GF-D8 (cell line): ENCODE measurements at places on chromosomes 2 and 18.

GRCh38 chr2:28048341-28048740 is 157.8 kb downstream of the BABAM2 start:
- no peak for DNase-seq

DNA sequence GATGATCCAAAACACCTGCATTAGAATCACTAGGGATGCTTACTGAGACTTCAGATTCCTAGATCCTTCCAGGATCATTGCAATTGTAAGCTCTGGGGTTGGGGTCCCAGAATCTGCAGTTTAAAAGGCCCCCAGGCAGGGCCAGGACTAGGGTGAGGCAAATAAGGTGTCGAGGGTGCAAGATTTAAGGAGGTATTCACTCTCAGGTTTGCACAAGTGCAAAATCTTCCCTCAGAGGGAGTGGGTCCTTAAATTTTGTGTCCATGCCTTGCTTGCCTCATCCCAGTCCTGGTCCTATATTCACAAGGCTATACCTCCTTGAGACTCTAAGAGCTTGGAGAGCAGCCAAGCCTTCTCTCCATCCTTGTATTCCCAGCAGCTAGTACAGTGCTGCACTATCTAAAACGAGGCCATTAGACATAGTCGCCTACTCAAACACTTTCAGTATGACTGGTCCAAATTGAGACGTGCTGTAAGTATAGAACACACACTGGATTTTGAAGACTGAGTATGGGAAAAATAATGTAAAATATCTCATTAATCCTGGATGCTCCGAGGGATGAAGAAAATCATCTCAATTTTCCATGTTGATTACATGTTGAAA is 31.6 kb upstream of the MREG start:
- DNase-seq: no peak

- DNase-seq: no peak
Measured at GRCh38 chr2:2033691-2034090, 289.4 kb upstream of the PXDN start.

- DNase-seq: no peak
Measured at GRCh38 chr18:50724751-50725151, 95.1 kb downstream of the MRO start.

- no peak for DNase-seq
Measured at GRCh38 chr2:152555048-152555447, 162.2 kb downstream of the PRPF40A start.

- no peak for DNase-seq
Measured at GRCh38 chr2:184178229-184178628, 420.1 kb upstream of the ZNF804A start.

DNA sequence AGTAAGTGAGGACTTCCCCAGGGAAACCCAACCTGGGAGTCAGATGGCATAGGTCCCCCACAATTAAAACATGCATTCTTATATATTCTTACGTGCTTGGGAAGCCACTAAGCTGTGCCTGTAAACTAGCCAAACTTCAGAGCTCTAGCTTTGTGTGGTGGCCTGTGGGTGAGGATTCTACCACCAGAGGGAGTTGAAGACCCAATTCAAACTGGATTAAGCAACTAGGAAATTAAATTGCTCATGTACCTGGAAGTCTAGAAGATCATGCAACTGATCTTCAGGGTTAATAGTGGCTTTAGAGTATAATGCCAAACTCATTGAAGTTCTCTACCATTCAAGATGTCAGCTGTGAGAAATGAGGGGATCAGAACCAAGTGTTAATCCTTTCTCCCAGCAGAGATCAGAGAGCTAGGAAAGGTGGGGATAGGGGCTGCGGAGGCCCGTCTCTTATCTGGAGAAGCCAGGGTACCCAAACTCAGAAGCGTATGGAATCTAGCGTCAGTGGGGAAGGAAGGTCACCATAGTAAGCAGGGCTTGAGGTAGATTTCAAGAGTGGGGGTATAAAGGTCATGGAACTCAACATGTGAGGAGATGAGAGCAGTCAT is 53.2 kb upstream of the CCDC85A start:
- no peak for DNase-seq

GRCh38 chr2:63780518-63781155 is 61.1 kb upstream of the UGP2 start:
- DNase-seq: no peak

DNA sequence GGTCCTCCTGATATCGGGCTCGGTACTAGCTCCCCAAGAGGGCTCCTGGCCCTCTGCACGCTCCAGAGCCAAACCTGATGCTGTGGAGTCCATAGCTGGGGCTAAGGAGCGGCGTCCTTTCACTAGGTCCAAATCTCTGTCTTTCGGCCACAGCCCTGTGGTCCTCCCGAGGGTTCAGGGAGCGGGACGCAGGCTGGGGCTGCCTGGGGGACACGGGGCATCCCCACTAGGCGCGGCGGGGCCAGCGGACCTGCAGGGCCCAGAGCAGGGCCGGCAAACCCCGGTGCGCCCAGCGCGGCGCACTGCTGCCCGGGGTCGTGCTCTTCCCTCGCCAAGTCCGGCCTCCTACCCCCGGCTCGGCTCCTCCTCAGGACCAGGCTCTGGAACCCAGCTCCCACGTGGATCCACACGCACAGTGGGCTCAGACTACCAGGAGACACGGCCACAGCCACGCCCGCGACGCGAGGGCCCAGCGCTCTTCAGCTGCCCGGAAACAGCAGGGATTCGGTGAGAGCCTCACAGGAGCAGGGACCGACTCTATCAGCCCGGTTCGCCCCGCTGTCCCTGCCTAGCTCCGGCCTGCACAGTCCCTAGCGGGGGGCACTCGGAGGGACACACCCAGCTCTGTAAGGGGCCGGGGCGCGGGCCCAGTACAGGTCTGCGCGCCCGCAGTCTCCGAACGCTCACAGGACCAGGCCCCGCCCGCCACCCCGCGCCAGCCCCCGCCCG is 593 bp downstream of the ZNF514 start:
- DNase-seq: no peak

DNA sequence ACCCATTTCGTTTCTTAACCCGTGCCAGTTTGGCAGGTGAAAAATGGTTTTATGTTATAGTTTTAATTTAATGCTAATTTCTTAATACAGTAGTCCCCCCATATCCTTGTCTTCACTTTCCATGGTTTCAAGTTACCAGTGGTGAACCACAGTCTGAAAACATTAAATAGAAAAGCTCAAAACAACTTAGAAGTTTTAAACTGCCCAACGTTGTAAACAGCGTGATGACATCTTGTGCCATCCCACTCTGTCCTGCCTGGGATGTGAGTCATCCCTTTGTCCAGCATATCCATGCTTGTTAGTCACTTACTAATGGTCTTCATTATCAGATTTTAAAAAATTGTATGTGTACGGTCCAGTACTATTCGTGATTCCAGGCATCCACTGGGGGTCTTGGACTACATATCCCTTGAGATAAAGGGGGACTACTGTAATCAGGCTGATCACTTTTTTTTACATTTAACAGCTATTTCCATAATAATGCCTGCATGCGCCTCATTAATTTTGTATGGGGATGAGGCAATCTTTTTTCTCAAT is 31.9 kb downstream of the SLC66A3 start:
- no peak for DNase-seq

DNA sequence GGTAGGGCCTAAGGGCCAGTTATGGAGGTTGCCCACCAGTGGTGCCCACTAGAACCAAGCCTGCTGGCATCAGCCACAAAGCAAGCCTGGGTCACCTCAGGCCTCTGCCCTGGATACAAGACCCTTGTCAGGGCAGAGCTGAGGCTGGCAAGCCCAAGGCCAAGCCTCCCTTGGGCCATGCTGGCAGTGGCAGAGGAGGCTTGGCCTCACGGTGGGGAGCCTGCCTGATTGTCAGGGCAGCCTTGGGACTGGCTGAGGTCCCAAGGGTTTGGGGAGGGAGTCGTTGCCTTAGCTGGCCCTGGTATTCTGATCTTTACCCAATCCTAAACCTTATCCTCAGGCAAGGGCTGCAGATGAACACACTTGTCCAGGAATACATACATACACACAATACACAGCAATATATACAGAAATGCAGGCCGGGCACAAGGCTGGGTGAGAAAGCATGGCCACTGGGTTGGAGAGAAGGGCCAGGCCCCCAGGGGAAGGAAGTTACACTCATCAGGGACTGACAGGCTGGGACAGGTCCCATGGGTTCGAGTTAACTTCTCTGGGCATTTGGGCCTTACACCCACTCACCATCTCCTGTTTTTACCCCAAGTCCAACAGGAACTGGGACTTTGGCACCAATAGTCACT is 21.0 kb downstream of the CCT7 start:
- DNase-seq: no peak

GRCh38 chr2:170862286-170862902 is 45.7 kb downstream of the GAD1 start:
- DNase-seq: no peak

DNA sequence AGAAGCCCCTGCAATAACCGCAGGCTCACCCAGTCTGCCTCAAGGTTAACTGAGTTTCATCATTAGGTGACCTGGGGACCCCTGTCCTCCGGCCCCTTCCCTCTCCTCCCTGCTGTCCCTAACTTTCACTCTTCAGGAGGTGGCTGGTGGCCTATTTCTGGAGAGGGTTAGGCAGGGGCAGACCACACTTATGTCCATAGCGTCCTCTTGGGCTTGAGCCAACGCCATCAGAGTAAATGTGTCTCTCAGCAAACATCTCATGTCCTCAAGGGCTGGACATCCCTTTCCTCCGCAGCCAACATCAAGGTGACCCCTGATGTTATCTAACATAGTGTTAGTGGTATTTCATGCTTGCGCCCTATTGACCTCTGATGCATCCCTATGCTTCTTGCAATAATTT is 114.8 kb downstream of the BCL11A start:
- no peak for DNase-seq

GRCh38 chr18:58057291-58057965 is 13.4 kb downstream of the NEDD4L start:
- DNase-seq: no peak

- DNase-seq: no peak
Measured at GRCh38 chr2:195279840-195280427, 377.1 kb upstream of the SLC39A10 start.

DNA sequence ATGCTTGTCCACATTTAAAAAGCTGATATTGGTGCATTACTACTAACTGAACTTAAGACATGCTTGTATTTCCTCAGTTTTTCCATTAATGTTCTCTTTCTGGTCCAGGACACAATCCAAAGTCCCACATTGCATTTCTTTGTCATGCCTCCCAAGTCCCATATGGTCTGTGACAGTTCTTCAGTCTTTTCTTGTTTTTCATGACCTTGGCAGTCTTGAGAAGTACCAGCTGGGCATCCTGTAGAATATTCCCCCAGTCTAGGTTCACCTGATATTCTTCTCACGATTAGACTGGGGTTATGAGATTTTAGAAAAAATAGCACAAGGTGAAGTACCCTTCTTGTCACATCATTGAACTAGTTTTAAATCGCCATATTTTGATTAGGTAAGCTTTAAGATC is 10.3 kb upstream of the ZBTB14 start:
- no peak for DNase-seq

DNA sequence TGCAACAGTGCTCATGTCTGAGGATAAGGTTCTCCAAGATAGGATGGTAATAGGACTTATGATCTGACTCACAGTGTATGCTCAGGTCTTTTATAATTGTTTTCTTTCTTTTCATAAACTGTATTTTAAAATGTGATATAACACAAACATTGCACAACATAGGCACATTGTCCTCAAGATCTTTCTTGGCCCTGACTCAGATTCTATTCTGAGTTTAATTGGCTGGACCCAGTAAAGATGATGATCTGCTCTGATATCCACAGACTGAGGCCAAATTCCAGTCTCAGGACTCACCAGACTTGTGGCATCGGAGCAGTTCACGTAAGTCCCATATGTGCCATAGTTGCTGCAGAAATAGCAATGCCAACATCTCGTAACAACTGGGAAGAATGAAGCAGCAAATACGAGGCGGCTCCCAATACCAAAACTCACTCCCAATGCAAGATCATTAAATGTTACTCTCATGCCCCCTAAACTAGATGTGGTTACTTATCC is 448.9 kb upstream of the SLC14A2 start:
- DNase-seq: no peak

DNA sequence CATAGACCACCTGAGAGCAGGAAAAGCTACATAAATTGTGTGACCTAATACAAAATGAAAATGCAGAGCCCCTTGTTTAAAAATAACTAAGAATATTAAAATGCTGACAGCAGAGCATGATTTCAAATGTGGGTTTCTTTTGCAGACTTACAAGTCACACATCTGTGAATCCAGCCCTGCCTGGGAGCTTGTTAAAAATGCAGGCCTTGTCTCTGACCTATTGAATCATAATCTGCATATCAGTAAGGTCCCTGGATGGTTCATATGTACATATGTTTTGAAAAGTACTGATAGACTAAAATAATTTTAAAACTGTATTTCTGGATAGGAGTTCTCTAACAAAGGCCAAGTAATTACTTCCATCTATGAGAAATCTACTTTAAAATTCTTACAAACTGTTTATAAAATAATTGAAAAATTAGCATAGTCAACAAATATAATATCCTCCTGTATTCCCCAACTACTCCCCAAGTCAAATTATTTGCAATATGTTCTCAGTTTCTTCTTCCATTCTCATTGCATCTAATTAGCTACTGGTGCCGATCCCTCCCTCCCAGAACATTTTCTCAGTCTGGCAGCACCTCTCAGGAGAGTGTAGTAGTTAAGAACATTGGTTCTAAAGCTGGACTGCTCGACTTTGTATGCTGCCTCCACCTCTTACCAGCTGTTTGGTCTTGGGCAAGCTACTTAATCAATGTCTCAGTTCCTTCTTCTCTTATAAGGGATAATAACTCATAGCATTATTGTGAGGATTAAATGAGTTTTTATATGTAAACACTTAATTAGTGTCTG is 1040.4 kb upstream of the CDH2 start:
- DNase-seq: no peak

GRCh38 chr2:38163579-38163978 is 87.6 kb upstream of the CYP1B1 start:
- DNase-seq: no peak

DNA sequence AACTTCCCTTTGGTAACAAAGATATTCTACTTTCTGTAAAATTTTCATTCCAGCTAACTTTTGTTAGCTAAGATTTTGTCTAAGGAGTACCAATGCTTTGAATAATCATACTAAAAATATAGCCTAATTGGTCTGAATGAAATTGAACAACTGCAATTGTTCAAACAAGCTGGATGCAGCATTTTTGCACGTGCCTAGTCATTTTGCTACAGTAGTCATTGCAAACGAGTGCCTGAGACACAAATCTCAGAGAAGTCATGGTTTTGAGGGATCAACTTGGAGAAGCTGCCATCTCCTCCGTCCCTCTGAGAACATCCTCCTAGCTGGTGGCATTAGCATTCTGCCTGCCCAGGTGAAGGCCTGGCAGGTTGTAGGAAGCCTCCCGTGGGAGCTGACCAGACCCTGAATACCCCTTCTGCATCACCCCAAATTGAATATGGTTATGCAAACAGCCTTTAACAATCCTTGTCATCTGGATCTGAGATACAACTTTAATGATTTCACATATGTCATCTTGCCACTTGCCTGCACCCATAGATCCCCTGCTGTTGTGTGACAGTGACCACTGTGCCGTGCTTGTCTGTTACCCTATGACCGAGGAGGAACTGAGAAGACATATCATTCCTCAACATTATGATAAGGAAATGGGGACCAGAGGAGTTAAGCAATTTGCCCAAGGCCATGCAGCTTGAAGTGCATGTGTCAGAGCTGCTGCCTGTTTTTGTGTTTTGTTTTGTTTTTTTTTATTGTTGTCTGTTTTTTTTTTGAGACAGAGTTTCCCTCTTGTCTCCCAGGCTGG is 29.1 kb upstream of the MGAT4A start:
- DNase-seq: peak; percentile 45

- no peak for DNase-seq
Measured at GRCh38 chr18:9113468-9114149, 11.1 kb downstream of the NDUFV2 start.
